Activated CD4-positive, alpha-beta T cell treated with anti-CD3 and anti-CD28 coated beads, Interleukin-2, amount 50 U/mL, for 16 hours (primary cell): ENCODE measurements at places on chromosomes 5 and 9.

GRCh38 chr5:175696139-175696854, 38.4 kb downstream of the HRH2 start:
- peak; percentile 88 for DNase-seq

GRCh38 chr9:87301371-87301770, 196.3 kb upstream of the DAPK1 start:
- DNase-seq, result no peak

DNA sequence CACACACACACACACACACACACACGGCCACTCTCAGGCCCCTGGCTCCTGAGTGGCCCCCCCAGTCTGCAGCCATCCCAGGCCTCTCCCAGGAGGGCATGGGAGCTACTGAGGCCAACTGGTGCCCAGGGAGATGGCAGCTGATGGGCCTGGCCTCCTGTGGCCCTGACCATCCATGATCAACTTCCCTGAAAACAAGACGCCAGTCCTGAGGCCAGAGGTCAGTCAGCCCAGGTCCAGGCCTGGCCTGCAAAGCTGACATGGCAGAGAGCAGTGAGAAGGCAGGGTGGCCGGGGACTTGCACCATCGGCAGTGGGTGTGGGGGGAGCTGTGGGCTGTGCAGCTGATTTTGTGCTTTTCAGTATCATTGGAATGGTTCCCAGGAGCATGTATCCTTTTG, 47.0 kb downstream of the SARDH start:
- DNase-seq, result no peak

- DNase-seq, result no peak
Observed at GRCh38 chr5:96973532-96974401, 37.9 kb downstream of the LNPEP start.

DNA sequence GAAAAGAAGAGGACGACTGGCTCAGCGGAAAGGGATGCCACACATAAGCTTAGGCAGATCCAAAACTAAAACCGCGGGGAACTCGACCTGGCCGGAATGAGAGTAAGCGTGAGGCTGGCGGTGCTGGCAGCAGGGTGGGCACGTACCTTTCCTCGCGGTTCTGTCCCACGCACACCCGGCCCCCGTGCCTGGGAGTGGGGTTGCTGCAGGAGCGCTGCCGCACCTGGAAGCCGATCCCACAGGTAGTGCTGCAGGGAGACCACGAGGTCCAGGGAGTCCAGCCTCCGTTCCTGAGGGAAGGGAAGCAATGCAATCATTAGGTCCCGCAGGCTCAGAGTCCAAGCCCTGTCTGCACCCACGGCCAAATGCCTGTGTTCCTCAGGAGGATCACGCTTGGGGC, 427.0 kb downstream of the SEMA5A start:
- DNase-seq, result no peak

- DNase-seq, result no peak
Observed at GRCh38 chr5:62643556-62644451, 65.2 kb downstream of the LRRC70 start.

GRCh38 chr5:66340786-66341185, 196.7 kb downstream of the SREK1 start:
- DNase-seq, result no peak

DNA sequence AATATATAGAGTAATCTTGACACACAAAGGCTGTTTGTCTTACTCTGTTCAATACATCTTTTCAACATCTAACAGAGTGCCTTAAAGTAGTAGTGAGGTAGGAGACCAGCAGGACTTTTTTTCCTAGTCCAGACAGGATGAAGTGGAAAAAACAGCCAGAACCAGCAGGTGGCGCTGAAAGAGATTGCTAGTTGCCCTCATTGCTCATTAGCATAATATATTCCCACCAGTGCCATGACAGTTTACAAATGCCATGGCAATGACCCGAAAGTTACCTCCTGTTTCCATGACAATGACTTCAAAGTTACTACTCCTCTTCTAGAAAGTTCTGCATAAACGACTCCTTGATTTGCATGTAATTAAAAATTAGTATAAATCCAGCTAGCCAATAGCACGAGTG, 387.4 kb downstream of the ACTL7B start:
- DNase-seq, result peak; percentile 24

- DNase-seq, result no peak
Observed at GRCh38 chr5:94746731-94747124, 128.3 kb downstream of the SLF1 start.

GRCh38 chr5:52419357-52419756, 368.4 kb upstream of the ITGA1 start:
- no peak for DNase-seq

- DNase-seq, result no peak
Observed at GRCh38 chr5:172866802-172867748, 33.0 kb downstream of the ERGIC1 start.

- DNase-seq, result no peak
Observed at GRCh38 chr5:108303611-108304010, 78.3 kb downstream of the FBXL17 start.

GRCh38 chr5:158559066-158559465, 540.6 kb downstream of the EBF1 start:
- DNase-seq, result no peak

DNA sequence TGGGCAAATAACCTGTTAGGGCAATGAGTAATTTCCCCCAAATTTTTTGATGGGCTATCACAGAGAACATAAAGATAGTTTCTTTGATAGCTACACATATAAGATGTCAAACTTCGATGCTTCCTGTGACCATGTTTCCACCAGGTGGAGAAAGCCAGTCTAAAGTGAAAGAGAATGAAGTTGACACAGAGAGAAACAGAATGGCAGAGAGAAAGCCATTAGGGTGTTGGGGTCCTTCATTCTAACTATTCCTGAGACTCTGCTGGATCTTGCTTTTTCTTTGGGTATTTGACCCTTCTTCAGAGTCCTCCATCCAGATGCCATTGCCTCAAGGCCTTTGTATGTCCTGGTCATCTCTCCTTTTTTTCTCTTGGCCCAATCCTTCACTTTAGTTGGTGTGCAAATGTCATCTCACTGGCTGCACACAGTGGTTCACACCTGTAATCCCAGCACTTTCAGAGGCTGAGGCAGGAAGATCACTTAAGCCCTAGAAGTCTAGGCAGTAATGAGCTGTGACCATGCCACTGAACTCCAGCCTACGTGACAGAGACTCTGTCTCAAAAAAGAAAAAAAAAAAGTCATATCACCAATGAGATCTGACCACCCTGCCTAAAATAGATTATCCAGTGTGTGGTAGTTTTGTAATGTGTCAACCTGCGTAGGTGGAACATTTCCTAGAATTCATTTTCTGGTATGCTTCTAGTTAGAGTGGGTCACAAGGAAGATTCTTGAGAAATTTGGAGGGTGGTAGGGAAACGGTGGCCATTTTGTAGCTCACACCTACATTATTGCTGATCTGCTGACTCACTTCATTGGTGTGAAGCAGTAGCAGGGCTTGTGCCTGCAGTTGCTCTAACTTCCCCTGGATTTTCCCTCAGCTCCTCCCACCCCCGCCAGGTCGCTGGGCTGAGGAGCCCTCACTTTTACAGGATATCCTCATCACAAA, 20.8 kb upstream of the KIF2A start:
- peak; percentile 95 for DNase-seq

DNA sequence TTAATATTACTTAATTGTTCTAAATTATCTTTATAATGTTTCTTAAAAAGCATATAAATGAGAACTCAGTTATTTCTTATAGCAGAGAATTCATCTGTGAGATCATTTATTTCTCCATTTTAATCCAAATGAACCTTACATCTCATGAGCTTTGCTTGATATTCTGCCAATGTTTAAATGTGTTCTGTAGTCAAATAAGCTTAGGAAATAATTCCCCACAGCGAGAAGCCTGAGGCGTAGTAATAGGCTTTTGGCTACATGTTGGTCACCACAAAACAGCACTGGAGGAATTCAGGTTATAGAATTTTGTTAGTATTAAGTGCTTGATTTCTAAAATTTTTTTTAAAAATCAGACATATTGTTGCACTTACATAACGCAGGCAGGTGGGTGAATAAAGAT, 585.3 kb upstream of the RORB start:
- DNase-seq, result no peak

DNA sequence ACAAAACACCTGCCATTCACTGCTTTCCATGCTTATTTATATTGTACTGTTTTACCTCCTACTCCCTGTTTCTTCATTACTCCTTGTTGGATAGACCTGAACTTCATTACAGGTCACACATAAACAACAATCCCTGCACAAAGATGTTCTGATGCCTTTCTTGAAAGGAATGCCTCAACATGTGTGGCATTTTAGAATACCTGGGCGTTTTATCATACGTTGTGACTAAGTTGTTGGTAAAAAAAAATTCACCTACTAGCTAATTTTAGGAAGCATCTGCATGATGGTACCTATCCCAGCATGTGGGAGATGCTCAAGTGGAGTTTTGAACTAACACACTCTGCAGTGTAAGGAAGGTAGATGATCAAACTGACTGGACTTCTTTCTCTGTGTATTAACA, 604.1 kb downstream of the TAF11L14 start:
- DNase-seq, result no peak

DNA sequence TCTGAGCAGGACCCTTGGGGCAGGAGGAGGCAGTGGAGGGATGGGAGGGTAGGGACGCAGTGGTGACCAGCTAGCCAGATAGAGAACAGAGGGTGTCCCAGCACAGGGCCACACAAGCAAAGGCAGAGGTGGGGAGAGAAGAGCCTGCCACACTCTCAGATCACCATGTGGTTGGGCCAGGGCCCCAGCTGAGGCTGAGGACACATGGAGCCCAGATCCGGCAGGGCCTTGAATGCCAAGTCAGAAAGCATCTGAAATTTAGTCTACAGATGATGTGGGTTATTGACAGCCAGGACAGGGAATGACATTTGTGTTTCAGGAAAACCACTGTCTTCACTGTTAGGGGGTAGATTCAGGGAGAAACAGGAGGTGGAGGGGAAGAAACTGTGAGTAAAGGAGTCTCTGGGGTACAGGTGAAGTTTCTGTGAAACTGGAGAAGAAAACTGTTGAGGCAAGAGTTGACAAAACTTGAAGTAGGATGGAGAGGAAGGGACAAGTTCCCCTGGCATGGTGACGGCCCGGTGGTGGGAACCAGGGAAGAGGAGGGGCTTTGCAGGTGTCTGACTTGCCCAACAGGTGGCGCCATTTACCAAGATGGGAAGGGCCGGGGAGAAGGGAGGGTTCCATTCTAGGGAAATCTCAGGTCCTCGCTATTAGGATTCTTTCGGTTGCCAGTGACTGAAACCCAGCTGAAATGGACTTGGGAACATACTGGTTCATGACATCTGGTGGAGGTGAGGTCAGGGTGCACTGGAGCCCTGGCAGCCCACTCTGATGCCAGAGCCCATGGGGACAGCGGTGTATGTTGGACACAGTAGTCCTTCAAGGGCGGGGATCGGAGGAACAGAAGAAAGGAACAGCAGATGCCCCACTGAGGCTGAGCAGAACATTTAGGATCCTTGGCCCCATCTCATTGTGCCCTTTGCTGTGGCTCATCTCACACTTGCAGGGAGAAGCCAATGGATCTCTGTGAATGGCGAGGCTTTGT, 100.1 kb downstream of the KCNIP1 start:
- DNase-seq, result peak; percentile 64

- no peak for DNase-seq
Observed at GRCh38 chr9:130956636-130957450, 17.8 kb upstream of the FIBCD1 start.

DNA sequence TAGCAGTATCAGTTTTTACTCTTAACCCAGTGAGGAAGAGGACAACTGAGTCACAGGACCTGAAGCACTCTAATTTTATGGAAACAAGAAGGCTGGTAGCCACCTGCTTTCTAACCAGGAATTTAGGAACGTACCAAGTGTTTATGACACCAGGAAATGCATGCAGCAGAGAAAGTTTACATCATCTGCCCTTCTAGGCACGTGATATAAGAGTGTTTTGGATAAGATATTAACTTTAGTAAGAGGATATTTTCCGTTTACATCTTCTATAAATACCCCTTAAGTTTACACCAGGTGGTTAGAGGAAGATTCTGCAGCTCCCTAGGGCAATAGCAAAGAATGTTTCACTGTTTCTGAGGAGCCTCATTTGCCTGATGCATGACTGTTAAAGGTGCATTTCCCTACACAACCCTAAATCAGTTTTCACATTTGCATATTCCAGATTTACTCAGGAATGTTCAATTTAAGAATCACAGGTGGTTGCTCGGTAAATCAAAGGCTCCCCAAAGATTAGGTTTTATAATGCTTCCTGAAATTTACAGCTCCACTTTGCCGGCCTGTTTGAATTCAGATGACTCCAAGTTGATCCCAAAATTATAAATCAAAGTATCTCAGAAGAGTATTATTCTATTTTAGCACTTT, 1.8 kb downstream of the TSC1 start:
- no peak for DNase-seq

- DNase-seq, result no peak
Observed at GRCh38 chr5:82058710-82059109, 86.9 kb downstream of the ATG10 start.

DNA sequence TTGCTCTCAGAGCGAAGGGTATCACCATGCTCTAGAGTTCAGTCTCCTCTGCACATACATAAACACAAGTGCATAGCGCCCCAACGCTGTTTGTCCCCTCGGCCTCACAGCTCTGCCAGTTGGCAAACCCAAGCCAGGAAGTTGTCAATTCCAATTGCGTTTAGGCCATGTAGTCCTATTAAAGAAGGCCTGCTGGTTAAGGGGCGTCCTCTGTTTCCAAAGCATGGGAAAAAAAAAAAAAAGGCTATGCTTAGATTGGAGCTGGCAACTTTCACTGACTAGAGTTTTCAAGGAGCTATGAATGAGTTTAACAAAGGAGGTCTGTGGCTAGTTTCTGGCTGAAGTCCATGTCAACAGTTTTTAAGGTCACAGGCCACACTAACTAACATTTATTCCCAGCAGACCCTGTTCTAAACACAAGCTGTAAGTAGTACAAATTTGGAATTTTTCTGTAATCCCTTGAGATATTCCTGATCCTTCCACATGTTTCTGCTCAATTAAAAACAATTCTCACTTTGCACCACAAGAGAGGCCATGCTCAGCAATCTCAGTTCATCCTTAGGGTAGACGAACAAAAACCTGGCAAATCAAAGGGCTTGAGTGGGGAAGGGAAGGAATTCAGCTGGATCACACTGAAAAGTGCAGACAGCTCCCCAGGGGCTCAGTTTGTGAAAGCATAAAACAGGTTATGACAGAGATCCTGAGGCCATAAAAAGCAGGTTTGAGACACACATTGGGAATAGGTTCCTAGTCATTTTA, 187.7 kb downstream of the DENND1A start:
- DNase-seq, result no peak

- no peak for DNase-seq
Observed at GRCh38 chr9:94827584-94828304, 101.2 kb downstream of the AOPEP start.
